NCI-H82 (cell line): ENCODE measurements at places on chromosomes 4 and X.
A peak's percentile ranks its signal among the peaks of the same experiment; 100 is the strongest.

GRCh38 chrX:7730071-7730470 is 112.9 kb upstream of the VCX start:
- no peak for DNase-seq

DNA sequence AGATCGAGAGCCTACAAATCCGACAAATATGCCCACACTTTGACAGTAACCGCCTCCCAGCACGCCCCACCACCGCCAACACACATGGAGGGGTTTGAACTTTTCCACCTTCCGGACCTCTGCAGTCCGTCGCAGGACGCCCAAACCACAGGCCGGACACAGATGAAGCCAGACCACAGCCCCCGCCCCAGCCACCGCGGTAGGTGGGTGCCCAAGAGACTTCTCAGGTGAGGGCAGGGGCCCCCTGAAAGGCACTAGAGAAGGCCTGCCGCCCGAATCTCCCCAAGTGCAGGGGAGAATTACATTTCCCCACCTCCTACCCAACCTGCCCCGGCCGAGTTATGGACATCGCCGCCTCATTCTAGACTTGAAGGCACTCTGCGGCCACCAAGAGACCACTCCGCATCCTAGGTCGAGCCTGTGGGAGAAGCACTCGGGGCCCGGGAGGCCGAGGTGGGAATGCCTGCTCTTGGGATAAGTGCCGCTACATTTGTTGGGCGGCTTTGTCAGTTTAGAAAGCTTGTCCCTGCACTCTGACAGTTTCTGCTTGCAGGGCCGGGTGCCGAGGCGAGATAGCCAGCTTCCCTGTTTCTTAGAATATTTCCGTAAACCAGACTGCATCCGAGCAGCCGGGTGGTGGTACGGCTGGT is 21.5 kb downstream of the HAND2 start:
- DNase-seq, result no peak

DNA sequence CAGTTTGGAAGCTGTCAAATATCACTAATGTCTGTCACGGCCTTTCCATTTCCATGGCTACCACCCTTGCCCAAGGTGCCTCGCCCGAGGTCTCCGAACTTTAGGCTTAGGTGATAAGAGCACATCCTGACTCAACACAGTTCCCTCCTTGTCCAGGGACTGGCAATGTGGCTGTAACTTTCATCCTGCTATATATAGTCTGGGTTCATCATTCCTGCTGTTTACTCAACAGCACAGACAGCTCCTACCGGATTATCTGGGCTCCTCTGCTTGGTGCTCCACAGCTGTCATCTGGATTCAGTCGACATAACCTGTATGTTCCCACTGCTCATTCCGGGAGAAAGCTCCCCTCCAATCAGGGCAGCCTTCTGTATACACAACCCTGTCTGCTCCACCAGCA is 51.2 kb downstream of the GATB start:
- peak; percentile 63 for DNase-seq

DNA sequence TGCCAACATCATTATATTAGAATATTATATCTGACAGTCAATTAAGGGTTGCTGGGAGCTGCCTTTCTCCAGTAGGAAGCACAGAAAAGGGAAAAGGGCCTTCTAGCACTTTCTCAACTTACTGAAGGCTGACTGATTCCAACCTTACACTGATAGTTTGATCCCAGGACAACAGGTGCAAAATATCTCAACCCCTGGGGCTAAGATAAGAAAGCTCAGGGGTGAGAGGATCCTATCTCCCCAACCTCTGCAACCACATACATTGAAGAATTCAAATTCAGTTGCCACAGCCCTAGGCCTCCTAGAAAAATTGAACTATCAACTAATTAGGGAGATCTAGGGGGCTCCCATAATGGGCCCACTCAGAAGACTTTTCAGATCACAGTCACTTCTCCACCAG is 179.1 kb upstream of the GPRIN3 start:
- no peak for DNase-seq

DNA sequence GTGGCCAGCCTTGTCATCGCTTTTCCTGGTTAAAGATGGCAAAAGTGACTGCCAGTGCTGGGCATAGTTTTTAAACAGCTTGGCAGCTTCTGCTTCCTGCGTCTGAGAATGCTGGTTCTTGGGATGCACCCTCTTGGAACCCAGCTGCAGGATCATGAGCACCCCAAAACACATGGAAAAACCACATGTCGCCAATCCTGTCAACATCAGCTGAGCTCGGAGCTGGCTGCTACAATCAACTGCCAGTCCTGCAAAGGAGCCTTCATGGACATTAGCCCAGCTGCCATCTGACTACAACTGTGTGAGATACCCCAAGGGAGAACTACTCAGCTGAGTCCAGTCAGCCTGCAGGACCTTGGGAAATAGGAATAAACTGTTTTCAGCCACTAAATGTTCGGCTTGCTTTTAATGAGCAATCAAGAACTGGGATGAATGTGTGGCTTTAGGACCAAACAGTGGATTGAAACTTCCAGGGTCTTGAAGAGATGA is 31.0 kb downstream of the OSTC start:
- no peak for DNase-seq

DNA sequence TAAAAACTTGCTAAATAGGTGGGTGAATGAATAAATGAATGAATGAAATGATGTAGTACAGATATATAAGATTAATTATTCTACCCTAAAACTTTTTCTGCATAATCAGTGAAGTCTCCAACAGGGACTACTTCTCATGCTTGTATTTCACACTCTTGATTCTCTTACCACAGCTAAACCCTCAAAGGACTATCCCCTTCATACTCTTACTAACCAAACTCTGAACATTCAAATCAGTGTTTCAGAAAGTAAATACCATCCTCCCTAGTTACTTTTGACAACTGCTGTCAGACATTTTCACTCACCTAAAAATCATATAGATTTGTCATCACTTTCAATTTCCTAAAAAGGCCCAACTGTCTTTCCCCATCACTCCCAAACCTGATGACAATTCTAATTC is 234.3 kb upstream of the HHIP start:
- DNase-seq, result no peak

DNA sequence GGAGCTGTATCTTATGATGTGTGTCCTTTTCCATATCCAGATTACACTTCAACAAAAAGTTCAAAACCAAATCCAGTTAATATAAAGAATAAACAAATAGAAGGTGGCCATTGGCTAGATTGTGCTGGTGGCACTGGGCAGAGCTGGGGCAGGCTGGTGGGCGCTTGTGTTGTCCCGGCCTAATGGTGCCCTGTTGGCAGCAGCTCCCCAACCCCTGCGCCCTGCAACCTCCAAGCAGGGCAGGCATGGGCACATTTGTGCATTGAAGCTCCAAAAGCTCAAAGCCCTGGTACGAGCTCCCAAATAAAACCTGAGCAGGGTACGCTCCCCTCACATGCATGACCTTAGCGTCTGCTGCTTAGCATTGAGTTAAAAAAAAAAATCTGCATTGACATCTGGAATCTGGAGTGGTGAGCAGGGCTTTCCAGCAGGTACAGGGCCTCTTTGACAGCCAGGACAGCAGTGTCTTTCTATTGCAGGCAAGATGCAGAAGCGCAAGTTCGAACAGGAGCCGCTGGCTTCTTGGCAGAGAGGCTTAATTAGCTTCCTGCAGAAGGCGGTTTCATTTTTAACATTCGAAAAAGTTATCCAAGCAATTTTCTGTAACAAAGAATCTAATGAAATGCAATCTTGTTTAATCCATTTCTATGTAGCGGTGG is 25.9 kb upstream of the NYX start:
- no peak for DNase-seq

GRCh38 chrX:42930071-42930470 is 152.1 kb upstream of the PPP1R2C start:
- DNase-seq, result no peak

GRCh38 chrX:99242001-99242400 is 1168.1 kb downstream of the PCDH19 start:
- DNase-seq, result peak; percentile 1

- DNase-seq, result no peak
Measured at GRCh38 chrX:40945361-40945713, 139.9 kb upstream of the USP9X start.

DNA sequence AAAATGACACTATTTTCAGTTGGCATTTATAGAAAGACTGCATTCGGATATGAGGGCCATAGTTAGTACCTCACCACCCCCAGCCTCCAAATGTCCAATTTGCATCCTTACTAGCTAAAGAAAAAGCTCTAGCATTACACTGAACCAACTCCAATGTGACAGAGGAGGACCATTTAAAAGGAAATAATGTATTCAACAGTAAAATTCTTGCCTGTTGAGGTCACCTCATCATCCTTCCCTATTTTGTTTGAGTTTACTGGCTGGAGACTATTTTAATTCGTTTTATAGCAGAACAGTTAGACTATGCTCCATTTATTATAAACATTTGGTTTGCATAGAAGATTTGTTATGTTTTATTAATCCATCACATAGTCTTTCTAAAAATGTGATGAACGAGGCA is 88.2 kb upstream of the PPARGC1A start:
- DNase-seq, result no peak

GRCh38 chr4:110131916-110132315 is 66.5 kb downstream of the ELOVL6 start:
- DNase-seq, result no peak

GRCh38 chrX:78104447-78105176 is 564 bp downstream of the PGK1 start:
- peak; percentile 76 for DNase-seq

GRCh38 chrX:38379088-38379487 is 26.7 kb downstream of the OTC start:
- DNase-seq, result no peak

- DNase-seq, result no peak
Measured at GRCh38 chr4:17109126-17109525, 210.7 kb upstream of the LDB2 start.

DNA sequence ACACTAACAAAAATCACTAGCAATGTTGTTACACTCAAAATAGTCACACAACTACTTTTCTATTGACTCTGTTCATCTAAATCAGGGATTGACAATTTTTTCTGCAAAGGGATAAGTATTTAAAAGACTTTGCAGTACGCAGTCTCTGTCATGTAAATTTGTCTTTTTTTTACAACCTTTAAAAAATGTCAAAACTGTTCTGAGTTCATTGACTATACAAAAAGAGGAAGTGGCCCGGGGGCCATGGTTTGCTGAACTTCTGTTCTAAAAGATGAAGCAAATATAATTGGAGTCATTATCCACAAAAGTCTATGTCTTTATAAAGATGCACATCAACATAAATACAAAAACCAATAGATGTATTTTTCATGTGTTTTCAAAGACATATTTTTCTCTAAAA is 1310.3 kb downstream of the RPA4 start:
- DNase-seq, result no peak

DNA sequence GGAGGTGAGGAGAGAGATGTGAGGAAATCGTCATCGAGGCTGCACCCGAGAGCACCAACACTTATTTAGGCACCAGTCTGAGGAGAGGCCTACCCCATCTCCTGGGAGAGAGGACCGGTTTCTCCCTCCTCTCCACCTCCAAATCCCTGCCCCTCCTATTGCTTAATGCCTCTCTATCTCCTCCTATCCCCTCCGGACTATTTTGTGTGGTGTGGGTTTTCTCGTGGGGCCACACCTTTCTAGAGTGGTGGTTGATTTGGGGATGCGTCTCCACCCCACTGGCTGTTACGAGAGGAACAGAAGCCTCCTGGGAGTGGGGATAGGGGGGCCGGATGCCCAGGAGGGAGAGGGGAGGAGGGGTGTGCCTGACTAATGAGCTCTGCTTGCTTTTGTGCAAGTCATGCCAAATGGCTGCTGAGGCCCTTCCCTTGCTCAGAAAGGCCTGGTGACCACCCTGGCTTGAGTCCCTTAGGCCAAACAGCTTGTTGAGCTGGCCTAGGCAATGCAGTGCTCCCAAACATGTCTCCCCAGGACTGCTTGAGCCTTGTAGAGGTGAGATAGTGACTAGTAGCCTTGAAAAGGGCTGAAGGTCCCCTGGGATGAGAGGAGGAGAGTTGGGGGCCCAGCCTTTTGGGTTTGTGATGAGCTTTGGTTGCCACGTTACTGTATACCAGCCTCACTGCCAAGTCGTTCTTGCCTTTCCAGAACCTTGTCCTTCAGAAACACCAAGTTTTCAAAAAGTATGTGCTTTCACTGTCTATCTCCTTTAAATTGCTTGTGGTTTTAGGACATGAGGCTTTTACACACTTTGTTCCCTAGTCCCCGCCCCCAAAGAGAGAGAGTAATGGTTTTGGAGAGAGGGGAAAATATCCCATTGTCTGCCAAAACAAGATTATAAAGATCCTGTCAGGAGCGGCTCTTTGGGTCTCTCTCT is 1.2 kb downstream of the MSN start:
- DNase-seq, result peak; percentile 90

GRCh38 chr4:120056246-120056645 is 10.4 kb downstream of the MAD2L1 start:
- no peak for DNase-seq

DNA sequence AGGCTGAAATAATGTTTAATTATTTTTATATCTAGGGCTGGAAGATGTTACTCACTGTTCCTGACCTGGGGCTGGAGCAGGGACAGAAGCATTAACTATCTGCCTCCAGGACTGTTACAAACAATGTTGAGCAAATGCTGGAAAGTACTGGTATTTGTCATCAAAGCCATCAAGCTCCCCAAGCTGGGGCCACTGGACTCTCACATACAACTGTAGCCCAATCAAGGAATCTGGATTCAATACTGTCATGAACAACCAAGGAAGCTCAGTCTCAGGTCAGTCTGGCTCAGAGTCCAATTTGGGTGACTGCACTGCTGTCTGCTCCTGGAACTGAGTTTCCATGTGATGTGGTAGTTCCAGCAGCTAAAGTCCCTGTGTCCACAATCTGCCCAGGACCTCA is 50.4 kb downstream of the APOO start:
- no peak for DNase-seq

GRCh38 chr4:38128478-38129459 is 168.6 kb downstream of the PTTG2 start:
- no peak for DNase-seq
